ENCODE measurements at places on chromosomes 5 and 9.

DNA sequence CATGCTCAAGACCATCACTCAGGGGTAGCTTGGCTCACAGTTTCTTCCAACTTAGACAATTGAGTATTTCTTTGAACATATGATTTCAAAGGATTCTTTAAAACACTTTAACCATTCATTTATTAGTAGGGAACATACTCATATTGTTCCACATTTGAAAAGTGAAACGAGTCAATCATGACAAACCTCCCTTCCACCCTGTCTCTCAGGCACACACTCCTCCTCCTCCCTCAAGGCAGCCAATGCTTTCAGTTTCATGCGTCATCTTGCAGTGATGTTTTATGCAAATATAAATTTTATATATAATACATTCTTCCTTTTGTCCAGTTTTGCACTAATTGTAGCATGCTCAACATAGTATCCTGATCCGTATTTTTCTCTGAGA is 126.0 kb upstream of the BOD1 start:
- DNase-seq, result no peak

GRCh38 chr9:114869845-114870244 is 60.5 kb downstream of the TNFSF8 start:
- peak; percentile 35 for DNase-seq

DNA sequence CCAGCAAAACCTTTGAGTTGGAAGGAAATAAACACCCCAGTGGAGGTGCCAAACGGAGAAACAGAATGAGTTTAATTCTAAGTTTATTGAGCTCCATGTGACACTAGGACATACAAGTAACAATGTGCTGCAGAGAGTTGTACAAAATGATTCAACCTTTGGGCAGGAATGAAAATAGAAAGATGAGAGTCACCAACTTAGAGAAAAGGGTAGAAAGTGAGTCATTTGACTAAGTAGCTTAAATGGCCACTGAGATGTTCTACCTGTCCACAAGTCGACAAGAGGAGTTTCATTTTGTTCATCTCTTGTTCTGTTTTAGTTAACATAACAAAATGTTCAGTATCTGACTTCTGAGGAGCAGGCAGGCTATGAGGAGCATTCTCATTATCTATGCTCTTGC is 284.7 kb downstream of the NR2F1-AS1 start:
- DNase-seq, result peak; percentile 78

- no peak for DNase-seq
Measured at GRCh38 chr9:105425816-105426433, 21.9 kb upstream of the FSD1L start.

GRCh38 chr5:19694949-19695611 is 292.9 kb downstream of the CDH18 start:
- no peak for DNase-seq

GRCh38 chr5:172606156-172606785 is 34.8 kb upstream of the NEURL1B start:
- no peak for DNase-seq

- no peak for DNase-seq
Measured at GRCh38 chr5:172175263-172175719, 12.7 kb downstream of the STK10 start.

DNA sequence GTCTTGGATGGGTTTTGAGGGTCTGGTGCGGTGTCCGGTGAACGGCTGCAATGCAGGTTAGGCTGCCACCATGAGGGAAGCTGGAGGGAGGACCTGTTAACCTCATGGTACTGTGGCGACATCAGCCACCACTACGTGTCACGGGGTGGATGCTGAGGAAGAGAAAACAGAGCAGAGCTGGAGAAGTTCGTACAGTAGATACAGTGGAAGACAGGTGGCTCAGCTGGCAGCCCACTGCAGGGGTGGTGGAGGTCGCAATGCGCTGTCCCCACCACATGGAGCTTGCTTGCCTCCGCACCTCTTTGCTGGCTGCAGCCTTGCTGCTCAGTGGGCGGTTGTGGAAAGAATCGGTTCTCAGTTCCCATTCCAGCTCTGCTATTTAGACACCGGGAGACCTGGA is 2.8 kb downstream of the DCANP1 start:
- DNase-seq, result no peak

- DNase-seq, result no peak
Measured at GRCh38 chr5:67695369-67695768, 498.8 kb upstream of the CD180 start.

DNA sequence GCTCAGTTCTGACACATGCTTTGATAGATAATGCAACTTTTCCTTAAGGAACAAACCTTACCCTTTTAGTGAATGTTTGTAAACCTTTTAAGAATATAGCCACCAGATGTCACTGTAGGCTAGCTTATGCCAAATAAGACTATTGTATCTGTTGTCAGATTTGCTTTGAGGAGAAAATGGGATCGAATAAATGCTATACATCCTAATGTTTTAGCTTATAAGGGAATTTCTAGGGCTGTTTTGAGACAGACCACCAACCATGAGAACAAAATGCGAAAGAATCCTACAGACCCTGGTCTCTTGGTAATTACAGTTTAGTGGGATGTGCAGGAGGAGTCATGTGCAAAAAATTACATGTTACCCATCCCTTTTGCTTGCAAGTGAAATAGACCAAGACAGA is 127.6 kb upstream of the NMUR2 start:
- DNase-seq, result peak; percentile 47

GRCh38 chr5:94218374-94218773 is 400.0 kb downstream of the KIAA0825 start:
- peak; percentile 92 for DNase-seq

DNA sequence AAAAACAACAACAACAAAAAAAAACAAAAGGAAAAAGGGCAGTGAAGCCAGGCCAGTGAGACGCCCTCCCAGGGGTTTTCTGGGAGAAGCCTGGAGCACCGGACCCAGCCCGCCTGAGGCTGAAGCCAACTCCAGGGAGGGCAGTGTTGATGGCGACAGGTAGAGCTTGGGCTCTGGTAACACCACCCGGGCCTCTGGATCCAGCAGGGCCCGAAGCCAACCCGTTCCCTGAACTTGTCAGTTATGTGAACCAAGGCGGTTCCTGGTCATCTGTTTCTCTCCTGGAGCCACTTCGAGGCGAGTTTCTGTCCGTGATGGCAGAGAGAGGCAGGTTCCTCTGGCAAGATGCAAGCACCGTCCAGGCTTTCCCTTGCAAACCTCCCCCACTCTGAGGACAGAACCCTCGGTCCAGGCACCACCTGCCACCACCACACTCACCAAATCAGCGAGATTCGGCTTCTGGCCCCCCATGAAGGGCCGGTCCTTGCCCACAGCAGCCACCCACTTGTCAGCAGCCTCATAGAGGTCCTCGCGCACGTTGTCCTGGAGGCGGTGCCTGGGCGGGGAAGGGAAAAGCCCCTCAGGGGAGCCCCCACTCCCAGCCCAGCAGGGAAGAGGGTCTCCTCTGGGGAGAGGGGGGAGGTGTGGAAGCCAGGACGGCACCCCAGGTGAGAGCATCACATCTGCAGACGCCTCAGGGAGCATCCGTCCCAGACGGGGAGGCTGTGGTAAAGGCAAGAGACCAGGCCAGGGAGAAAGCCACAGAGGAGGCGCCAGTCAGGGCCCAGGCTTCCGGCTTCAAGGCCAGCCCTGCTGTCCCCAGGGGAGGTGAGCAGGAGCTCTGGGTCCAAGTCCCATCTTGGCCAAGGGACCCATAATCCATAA is 5.4 kb downstream of the PTGES2 start:
- DNase-seq, result no peak

DNA sequence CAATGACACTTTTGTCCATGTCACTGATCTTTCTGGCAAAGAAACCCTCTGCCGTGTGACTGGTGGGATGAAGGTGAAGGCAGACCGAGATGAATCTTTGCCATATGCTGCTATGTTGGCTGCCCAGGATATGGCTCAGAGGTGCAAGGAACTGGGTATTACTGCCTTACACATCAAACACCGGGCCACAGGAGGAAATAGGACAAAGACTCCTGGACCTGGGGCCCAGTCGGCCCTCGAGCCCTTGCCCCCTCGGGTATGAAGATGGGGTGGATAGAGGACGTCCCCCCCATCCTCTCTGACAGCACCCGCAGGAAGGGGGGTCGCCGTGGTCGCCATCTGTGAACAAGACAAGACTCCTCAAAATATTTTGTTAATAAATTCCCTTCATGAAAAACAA is 12.0 kb downstream of the SEMA6A start:
- DNase-seq, result no peak

DNA sequence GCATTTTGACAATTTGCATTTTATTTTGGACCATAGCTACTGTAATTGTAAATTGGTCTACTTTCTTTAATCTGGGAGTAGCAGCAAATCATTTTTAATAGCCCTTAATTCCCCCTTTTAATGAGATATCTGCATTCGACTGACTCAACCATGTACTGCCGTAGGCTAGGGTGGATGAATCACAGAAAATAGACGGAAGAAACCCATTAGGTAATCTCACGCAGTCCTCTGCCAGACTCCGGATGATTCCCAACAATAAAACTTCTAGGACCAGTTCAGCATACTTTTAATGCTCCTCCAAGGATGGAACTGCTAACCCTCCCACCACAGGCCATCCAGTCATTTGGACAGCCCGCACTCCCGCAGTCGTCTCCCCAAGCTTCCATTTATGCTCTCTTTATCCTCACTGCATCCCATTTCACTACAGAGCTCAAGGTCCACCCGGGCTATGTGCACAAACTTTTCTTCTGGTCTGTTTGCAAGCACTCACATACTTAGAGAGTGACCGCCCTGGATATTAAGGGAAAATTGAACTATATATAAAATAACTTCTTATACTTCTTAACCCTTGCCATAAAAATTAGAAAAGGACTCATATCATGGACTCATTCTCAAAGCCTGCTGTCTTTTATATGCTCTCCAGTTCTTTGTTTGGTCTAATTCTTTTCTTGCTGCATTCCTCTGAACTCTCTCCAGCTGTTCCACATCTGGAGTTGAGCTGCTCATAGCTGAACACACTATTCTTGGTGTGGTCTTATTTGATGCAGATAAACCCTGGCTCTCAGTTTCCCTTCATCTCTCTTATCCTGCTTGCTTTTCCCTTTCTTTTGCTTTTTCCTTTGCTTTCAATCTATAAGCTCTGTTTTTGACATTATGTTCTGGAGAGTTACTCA is 326.6 kb downstream of the ARL15 start:
- peak; percentile 89 for DNase-seq

DNA sequence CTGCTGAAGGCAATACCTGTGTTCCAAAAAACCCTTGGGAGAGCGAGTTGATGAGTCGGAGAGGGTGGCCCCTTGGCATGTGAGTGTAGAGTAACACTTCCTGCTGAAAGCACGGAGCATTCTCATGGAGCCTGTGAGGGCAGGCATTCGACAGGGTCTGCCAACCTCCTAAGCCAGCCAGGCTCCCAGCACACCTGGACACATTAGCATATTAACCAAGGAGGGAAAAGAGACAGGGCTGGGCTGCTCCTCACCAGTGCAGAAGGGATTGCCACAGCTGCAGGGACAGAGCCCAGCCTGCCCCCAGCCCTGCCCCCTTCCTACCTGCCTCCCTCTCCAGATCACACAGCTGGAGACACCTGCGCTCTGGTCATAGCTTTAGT is 46.4 kb upstream of the SEMA4D start:
- DNase-seq, result peak; percentile 23

GRCh38 chr5:143426437-143426991 is 23.0 kb upstream of the NR3C1 start:
- no peak for DNase-seq

- DNase-seq, result no peak
Measured at GRCh38 chr5:128015478-128015877, 68.1 kb upstream of the SLC12A2 start.

DNA sequence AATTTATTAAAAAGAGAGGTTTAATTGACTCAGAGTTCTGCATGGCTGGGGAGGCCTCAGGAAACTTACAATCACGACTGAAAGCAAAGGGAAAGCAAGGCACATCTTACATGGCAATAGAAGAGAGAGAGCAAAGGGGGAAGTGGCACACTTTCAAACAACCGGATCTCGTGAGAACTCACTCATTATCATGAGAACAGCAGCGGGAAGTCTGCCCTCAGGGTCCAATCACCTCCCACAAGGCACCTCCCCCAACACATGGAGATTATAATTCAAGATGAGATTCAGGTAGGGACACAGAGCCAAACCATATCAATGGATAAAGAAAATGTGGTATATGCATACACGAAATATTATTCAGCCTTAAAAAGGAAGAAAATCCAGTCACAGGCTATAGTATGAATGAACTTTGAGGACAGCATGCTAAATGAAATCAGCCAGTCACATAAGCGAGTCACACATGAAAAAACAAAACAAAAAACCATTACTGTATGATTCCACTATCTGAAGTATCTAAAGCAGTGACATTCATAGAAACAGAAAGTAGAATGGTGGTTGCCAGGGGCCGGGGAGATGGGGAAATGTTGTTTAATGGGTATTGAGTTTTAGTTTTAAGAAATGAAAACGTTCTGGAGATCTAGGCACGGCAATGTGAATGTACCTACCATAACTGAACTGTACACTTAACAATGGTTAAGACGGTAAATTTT is 83.4 kb upstream of the PCA3 start:
- peak; percentile 54 for DNase-seq

DNA sequence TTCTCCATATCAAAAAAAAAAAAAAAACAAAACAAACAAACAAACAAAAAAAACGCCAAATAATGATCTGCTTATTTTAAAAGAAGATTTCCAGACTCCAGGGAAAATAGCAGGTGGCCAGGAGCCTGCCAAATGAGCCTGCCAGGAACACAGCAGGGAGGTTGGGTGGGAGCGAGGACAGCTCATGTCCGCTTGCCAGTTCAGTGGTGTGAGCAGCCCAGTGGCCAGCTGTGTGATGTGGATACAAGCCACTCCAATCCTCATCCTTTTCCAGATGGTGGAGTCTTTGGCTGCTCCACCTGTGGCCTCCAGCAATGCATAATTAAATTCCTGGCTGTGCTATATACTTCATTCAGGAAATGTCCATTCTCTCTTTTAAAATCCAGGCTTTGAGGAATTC is 1025.1 kb upstream of the C9orf72 start:
- DNase-seq, result no peak

DNA sequence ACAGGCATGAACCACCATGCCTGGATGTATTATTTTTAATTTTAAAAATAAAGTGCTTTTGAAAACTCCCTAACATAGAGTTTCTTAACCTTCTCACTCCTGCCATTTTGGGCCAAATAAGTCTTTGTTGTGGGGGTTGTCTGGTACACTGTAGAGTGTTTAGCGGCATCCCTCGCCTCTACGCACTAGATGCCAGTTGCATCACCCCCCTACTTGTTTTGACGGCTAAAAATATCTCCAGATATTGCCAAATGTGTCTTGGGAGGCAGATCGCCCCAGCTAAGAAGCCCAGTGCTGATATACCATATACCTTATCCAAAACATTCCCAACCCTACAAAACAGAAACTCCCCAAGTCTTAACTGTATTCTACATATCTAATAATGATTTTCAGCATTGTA is 54.6 kb downstream of the SCAI start:
- DNase-seq, result no peak

DNA sequence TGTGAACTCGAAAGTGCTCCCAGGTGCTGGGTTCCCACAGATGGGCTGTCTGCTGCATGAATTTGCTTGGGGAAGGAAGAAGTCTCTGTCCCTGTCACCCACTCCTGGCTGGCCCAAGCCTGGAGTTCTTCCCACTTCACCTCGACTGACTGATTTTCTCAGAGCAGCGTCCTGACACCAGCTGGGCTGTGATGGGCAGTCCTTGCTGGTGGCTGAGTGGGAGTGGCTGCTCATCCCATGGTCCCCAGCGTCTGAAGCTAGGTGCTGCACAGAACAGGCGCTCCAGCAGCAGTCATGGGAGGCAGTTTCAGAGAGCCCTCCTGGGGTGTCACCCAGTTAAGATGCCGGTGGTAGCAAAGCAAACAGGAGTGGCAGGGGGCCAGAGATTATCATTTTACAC is 10.1 kb upstream of the NEURL1B start:
- DNase-seq, result no peak

GRCh38 chr5:170636801-170637477 is 133.1 kb downstream of the KCNIP1 start:
- no peak for DNase-seq

- no peak for DNase-seq
Measured at GRCh38 chr9:95399261-95399660, 81.8 kb upstream of the FANCC start.

All from M059J (cell line).